ENCODE measurements at places on chromosomes 4 and X.

DNA sequence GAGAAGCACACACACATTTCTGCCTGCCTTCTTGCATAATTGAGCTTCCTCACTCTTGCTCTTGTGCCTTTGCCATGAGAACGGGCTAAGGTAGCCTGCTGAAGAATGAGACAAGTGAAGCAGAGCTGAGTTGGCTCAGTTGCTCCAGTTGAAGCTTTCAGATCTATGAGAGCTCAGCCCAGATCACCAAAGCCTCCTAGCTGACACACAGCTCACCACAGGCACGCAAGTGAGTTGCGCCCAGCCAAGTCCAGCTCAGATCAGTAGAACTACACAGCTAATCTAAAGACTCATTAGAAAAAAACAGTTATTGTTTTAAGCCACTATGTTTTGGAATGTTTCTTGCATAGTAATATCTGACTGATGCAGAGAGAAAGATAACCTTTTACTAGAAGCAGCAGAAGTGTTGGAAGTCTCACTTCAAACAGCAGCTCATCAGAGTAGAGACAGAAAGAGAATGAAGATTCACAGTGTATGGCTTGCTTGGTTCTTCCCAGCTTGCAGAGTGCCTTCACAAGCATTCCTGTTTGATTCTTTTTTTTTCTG lies 362.4 kb downstream of the MID1IP1 start:
- DNase-seq = no peak

- no peak for DNase-seq
Measured at GRCh38 chr4:20252656-20253282, 1.1 kb downstream of the SLIT2 start.

- DNase-seq = no peak
Measured at GRCh38 chrX:97224148-97224547, 340.4 kb downstream of the RPA4 start.

- no peak for DNase-seq
Measured at GRCh38 chr4:86043755-86044592, 315.9 kb downstream of the MAPK10 start.

DNA sequence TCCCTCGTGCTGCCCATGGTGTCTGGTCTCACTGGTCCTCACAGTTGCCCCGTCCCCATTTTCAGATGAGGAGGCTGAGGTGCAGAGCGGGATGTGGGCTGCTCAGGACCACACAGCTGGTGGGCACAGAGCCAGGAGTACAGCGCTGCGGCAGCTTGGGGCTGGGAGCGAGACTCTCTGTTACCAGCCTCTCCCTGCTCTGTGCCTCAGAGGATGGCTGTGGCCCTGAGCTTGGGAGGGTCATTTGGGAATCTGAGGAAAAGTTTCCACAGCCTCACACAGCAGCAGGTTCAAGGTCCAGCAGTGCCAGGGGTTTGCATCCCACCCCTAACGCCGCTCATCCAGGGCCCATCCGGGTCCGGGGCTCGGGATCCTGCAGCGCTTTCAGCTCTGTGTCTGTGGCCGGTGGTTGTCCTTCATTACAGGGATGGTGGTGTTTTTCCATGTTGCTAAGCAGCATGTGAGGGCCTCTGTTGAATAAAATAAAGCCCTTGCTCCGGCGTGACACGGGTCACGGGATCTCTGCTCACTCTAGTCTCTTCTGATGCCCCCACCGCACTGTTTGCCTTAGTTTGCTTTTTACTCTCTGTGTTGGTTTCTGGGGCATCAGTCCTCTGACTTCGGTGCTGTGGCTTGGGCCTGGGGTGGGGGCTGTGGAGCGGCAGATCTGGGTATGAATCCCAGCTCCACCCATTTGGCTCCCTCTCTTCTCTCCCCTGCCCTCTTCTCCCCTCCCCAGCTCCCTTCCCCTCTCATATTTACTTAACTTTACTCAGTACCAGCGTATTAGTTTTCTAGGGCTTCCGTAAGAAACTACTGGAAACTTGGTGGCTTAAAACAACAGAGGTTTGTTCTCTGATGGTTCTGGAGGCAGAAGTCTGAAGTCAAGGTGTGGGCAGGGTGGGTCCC lies 6.5 kb downstream of the WFS1 start:
- no peak for DNase-seq
